ENCODE measurements at places on chromosomes 1 and 21.

- no peak for DNase-seq
These were observed 60.8 kb downstream of the DHRS3 start for GRCh38 chr1:12556957-12557935.

GRCh38 chr1:185795181-185795580, 61.0 kb downstream of the HMCN1 start:
- no peak for DNase-seq

GRCh38 chr1:22831729-22832413, 121.2 kb downstream of the EPHB2 start:
- DNase-seq = no peak

- no peak for DNase-seq
These were observed 112.0 kb upstream of the ADAMTS5 start for GRCh38 chr21:27078915-27079314.

DNA sequence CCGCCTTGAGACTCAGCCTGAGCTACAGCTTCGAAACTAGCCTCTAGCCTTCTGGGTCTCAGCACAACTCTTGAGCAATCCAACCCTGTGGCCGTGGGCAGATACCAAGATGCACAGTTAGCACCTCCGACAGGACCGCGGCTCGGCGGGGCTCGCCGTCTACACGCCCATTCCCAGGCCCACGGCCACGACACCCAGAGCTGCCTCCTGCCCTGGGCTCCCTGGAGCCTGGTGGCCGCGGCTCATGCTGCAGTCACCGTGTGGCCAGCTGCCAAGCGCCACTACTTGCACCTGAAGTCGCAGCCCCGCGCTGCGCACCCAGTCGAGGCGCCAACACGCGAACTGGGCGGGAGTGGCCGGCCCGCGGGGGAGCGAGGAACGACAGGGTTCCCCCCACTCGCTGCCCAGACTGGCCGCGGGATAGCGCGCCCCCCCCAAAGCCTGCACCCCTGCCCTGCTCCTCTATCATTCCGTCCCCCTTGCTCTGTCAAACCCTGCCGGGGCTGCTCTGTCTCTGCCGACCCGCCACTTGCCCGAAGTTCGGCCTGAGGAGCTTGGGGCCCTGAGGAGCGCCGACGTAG, 729 bp upstream of the CDCA8 start:
- DNase-seq = no peak

GRCh38 chr1:177567393-177567792, 396.6 kb downstream of the BRINP2 start:
- no peak for DNase-seq

DNA sequence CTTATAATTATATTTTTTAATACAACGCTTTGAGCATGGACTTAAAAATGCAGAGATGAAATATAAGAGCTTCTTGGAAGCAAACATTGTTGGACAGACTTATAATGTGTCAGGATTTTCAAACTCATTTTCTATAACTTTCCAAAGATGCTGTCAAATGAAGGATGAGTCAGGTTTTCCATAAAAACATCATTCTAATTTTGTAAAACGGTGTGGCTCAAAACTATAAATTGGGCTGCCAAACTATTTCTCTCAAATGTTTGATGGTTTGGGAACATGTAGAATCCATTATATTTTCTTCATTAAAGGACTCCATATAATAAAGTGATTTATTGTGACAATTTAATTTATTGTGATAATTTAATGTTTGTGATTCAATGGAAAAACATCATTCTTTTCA, 511.2 kb downstream of the USP25 start:
- no peak for DNase-seq

DNA sequence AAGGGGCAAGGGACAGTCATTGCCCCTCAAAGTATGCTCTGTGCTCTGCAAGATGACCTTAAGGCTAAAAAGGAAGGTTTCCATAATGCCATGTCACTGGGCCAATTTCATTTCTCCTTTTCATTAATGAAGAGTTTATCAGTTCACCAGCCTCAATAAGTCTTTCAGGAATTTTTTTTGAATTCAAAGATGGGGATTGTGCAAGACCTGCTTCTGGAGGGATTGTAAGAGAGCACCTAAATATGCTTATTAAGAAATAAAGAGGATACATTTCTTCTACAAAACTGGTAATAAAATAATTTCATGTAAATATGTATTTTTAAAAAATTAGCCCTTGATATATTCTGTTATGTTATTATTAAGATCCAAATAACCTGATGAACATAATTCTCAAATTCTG, 86.8 kb upstream of the RGS4 start:
- no peak for DNase-seq

DNA sequence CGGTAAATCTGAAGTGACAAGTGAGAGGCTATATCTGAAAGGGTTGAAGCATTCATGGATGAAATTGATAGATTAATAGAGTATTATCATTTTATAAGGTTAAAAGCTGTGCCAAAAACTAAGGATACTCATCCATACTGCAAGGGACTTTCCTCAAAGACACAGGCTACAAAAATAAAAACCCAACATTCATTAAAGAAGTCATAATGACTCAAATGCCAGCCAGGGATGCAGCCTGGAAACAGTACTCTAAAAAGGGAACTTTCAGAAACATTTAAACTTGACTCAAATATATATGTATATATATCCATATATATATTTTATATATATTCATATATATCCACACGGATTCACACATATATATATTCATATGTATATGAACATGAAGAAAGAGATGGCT, 1.1 kb upstream of the TIAM1 start:
- no peak for DNase-seq

GRCh38 chr1:16478091-16478490, 36.0 kb downstream of the RNU1-1 start:
- DNase-seq = no peak

DNA sequence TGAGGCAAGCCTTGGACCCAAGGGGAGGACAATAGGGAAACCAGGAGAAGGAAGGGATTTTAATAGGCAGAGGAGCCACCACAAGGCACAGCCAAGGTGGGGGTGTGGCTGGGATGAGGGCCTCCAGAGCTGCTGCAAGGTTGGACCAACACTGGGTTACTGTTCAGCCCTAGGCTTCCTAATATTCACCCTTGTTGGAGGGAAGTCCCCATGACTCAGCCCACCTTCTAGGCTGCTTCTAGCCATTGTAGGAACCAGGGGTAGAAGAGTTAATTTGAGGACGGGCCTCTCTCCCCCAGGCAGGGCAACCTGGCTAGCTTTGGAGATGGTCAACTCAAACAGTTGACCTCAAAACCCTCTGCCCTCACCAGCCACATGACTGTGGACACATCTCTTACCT, 59.5 kb downstream of the KCNN3 start:
- DNase-seq = no peak

GRCh38 chr1:154857022-154857421, 13.1 kb downstream of the KCNN3 start:
- DNase-seq = no peak

DNA sequence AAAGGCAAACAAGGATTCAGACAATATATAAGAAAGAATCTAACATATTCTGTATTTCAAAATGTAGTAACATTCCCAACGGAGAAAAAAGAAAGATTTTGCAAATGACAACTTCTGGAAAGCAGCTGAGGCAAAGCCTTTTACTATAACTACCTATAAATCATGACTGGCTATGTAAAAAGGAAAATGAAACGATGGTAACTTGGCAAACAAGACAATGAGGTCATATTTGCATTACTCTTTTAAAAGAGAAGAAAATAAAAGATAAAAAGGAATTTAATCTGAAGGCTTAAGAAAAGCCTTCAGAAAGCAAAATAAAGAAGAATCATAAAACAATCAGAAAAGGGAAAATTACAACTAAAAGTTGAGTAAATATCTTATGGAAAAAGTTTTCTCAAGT, 25.1 kb upstream of the ASPM start:
- DNase-seq = no peak

- no peak for DNase-seq
These were observed 351.1 kb downstream of the CAMTA1 start for GRCh38 chr1:7136166-7136953.

DNA sequence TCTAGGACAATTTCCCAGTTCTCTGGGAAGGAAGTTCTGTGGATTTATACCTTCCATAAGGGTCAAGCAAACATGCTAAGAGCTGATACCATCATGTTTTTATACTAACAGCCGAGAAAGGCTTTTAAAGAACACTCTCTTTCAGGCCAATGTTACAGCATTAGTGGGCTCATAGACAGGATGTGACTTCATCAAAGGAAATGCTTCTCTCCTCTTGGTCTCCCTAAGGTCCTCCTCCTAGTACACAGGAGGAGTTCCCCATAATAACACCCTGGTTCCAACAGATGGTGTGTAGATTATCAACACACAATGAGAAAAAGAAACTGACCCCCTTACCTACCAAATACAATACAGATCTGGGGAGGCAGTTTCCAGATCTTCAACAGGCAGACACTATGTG, 26.7 kb upstream of the GLIS1 start:
- DNase-seq = no peak

GRCh38 chr1:110579460-110579859, 26.7 kb downstream of the KCNA2 start:
- DNase-seq = no peak

DNA sequence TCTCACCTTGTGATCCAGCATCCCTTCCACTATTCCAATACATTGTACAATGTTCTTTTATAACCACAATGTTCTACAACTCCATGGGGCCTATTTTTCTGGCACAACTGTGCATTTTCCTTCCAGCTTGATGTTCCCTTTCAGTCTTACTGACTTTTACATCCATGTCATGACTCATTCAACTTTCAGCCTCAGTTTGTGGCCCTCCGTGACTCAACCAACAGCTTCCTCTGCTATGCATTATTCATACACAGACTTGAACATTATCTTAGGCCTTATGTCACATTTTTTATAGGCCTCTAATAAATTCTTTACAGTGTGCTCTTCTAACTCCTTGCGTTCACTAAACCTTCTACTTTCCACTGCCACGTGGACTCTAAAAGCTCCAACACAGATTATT, 119.4 kb upstream of the PRMT6 start:
- no peak for DNase-seq

Data from iPS DF 19.7 (cell line).